HepG2 (cell line): ENCODE measurements at places on chromosomes 2 and 18. TPM values are rescaled to one million over a fixed set of nuclear protein-coding genes. Genes with fewer than 3 reads are reported as not detected.

Gene DSG4
- total RNA-seq, result not detected in 2 replicates

Gene FBXO48
- total RNA-seq, result 0.42 and 0.59 TPM in 2 replicates

Gene CD207
- 0.09 and 0.27 TPM in 2 replicates for total RNA-seq

Gene ONECUT2
- total RNA-seq, result 3.0 and 6.2 TPM in 2 replicates

Gene PRSS56
- total RNA-seq, result not detected in 2 replicates

Gene DUSP19
- 1.9 and 3.9 TPM in 2 replicates for total RNA-seq

Gene CFAP53
- 0.07 TPM in 1 of 2 replicates, not detected in the other for total RNA-seq

Gene GKN2
- not detected in 2 replicates for total RNA-seq

Gene CHST9
- 7.5 and 9.6 TPM in 2 replicates for total RNA-seq

Gene RGPD3
- total RNA-seq, result 0.24 and 0.53 TPM in 2 replicates

Gene SERPINB4
- total RNA-seq, result not detected in 2 replicates

Gene ASXL3
- total RNA-seq, result not detected in 2 replicates

Gene GAL3ST2
- 0.20 and 0.72 TPM in 2 replicates for total RNA-seq

GRCh38 chr2:141021611-141022010 is 1109.2 kb downstream of the LRP1B start:
- H3K4me1 ChIP-seq, result no peaks in the 10 kb centered on the region
- no peaks in the 10 kb centered on the region for H3K36me3 ChIP-seq
- no peaks in the 10 kb centered on the region for H3K27me3 ChIP-seq

DNA sequence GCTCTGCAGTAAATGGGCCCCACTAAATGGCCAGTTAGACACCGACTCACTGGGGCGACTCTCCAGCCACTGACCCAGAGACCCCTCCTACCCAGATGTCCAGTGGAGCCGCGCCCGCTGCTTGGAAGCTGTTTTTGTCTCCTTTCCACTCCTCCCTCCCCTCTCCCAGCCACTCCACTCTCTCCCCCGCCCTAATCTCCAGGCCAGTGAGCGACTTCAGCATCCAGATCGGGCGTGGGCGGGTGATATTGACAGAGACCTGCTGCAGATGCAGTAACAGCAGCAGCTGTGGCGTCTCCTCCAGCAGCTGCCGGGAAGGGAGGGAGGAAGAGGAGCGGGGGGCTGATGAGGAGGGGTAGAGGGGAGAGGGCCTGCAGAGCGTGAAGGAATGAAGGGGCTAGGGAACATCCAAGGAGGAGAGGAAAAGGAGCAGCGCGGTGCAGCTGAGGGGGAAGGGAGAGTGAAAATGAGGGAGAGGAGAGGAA is at the start of gene SCN7A:
TSS of gene SCN7A (minus strand) at position 110 of the 485 bp plus-strand sequence. CDS start 16,553 bp downstream, outside the sequence.
- DNase-seq, result no peak
- H3K36me3 ChIP-seq, result no peaks in the 10 kb centered on the region
- no peaks in the 10 kb centered on the region for H3K4me1 ChIP-seq
- H3K4me3 ChIP-seq, result no peak within 1 kb of the TSS
- H3K27me3 ChIP-seq, result no peaks in the 10 kb centered on the region

GRCh38 chr2:160278101-160278878 is 78.2 kb upstream of the ITGB6 start:
- peaks cover 13% of the 10 kb centered on the region for H3K4me1 ChIP-seq
- peaks cover 41% of the 10 kb centered on the region for H3K36me3 ChIP-seq
- no peak for DNase-seq

GRCh38 chr2:17815468-17816184 is 634 bp upstream of the MSGN1 start:
- no peaks in the 10 kb centered on the region for H3K36me3 ChIP-seq
- no peaks in the 10 kb centered on the region for H3K4me1 ChIP-seq
- H3K27ac ChIP-seq, result no peak overlapping the region

- no peaks in the 10 kb centered on the region for H3K27me3 ChIP-seq
- H3K4me1 ChIP-seq, result peaks cover 48% of the 10 kb centered on the region
- H3K27ac ChIP-seq, result peak overlapping the region; percentile 29
- no peak overlapping the region for H3K4me3 ChIP-seq
- peak; percentile 29 for DNase-seq
Observed at GRCh38 chr2:202278036-202278760, 12.6 kb downstream of the NOP58 start.

GRCh38 chr2:160507464-160507863 is 13.9 kb upstream of the RBMS1 start:
- peaks cover 15% of the 10 kb centered on the region for H3K4me1 ChIP-seq
- no peak overlapping the region for H3K4me3 ChIP-seq
- H3K27ac ChIP-seq, result no peak overlapping the region
- no peak for DNase-seq
- no peaks in the 10 kb centered on the region for H3K36me3 ChIP-seq

DNA sequence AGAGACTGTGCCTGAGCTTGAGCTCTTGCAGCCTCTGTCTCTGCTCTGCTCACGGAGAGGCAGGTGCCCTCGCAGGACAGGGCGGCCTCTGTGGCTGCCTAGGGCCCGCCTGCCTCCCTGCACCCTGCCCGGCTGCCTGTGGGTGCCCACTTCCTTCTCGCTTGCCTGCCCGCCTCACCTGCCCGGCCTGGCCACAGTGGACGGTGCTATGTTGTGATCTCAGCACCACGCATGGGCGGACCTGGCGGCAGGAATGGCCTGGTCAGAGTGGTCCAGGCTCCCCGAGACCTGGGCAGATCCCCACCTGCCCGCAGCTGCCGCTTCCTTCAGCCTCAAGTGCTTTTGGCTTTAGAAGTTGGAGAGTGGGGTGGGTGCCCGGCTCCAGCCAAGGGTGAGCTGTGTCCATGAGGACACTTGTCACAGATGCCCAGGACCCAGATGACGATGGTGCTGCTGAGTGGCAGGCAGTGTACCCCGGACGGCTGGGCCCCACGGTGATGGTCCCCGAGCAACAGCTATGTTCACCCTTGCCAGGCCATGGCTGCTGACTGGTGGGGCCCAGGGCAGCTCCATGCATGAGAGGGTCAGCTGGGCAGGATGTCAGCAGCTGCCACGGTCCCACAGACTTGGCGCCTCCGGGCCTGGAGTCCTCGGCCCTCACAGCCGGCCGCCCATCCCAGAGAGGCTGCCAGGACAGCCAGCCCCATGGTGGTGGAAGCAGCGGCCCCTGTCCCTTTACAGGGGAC is 25.3 kb downstream of the RTP5 start:
- H3K27ac ChIP-seq, result no peak overlapping the region
- no peak for DNase-seq
- no peaks in the 10 kb centered on the region for H3K36me3 ChIP-seq

DNA sequence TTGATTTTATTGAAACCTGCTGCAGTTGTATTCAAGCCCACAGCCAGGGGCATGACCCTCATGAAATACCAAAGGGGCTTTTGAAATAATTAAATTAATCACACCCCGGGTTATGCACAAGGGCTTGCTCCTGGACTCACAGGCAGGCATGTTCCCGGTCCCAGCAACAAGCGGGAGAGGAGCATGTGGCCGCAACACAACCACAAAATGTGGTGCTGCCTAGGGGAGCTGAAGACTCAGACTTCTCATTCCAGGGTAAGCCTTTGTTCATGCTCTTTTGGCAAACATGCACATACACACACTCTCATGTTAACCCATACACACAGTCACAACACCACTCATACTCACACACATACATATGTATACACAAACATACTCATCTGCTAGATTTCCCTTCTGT is 233.7 kb upstream of the SMAD2 start:
- no peak overlapping the region for H3K4me3 ChIP-seq
- H3K36me3 ChIP-seq, result no peaks in the 10 kb centered on the region
- no peak overlapping the region for H3K27ac ChIP-seq
- no peak for DNase-seq
- H3K27me3 ChIP-seq, result peaks cover 22% of the 10 kb centered on the region; the same call in 1 of the 3 replicates

DNA sequence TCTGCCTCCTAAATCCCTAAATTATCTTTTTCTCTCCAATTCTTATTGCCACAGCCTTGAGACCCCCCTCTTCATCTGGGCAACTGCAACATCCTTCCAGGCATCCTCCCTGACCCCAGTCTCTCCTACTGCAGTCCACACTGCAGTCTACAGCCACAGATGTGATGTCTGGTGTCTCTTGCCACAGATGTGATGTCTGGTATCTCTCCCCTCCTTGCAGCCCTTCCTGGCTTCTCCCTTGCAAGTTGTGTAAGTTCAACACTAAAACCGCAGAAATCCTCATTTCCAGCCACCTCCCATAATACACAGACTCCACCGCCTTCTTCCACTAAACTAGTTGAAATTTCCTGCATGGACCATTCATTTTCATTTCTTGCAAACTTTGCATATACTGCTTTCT is 113.1 kb upstream of the DDX18 start:
- no peaks in the 10 kb centered on the region for H3K27me3 ChIP-seq
- no peak overlapping the region for H3K4me3 ChIP-seq
- DNase-seq, result no peak
- no peaks in the 10 kb centered on the region for H3K36me3 ChIP-seq
- H3K27ac ChIP-seq, result no peak overlapping the region

DNA sequence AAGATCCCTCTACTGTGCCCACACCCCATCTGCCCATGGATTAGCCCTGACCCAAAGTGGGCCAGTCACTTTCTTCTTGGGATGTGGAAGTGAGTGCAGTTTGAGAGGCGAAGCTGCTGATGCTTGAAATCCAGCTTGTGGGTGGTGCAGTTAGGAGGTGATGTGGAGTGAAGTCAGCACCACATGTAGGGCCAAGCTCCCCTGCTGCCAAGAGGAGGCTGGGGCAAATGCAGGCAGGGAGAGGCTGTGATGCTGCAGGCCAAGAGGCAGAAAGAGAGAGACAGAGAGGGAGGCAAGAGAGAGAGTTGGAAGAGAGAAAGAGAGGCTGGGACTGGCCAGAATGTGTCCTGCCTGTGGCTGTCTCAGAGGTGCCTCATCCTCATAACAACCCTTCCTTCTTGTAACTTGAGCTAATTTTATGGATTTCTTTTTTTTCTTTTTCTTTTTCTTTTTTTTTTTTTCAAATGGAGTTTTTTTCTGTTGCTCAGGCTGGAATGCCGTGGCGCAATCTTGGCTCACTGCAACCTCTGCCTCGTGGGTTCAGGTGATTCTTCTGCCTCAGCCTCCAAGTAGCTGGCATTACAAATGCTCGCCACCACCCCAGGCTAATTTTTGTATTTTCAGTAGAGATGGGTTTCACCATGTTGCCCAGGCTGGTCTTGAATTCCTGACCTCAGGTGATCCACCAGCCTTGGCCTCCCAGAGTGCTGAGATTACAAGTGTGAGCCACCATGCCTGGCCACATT is 35.3 kb upstream of the CAB39 start:
- peaks cover 1% of the 10 kb centered on the region; the same call in 1 of the 2 replicates for H3K27me3 ChIP-seq
- no peaks in the 10 kb centered on the region for H3K4me1 ChIP-seq
- no peak for DNase-seq
- no peak overlapping the region for H3K27ac ChIP-seq
- no peaks in the 10 kb centered on the region for H3K36me3 ChIP-seq

GRCh38 chr2:152132306-152132705 is 33.5 kb upstream of the CACNB4 start:
- DNase-seq, result no peak
- H3K4me1 ChIP-seq, result peaks cover 15% of the 10 kb centered on the region
- H3K4me3 ChIP-seq, result no peak overlapping the region

GRCh38 chr2:120265006-120265405 is 12.4 kb downstream of the RALB start:
- no peak overlapping the region for H3K4me3 ChIP-seq
- H3K4me1 ChIP-seq, result peaks cover 10% of the 10 kb centered on the region
- DNase-seq, result no peak
- H3K36me3 ChIP-seq, result no peaks in the 10 kb centered on the region
- H3K27me3 ChIP-seq, result no peaks in the 10 kb centered on the region

- no peaks in the 10 kb centered on the region; the same call in 2 of the 3 replicates for H3K27me3 ChIP-seq
- no peak overlapping the region for H3K4me3 ChIP-seq
- peaks cover 86% of the 10 kb centered on the region for H3K4me1 ChIP-seq
- peak; percentile 44 for DNase-seq
Observed at GRCh38 chr2:85593023-85593422, 2.5 kb upstream of the RNF181 start.

- peaks cover 2% of the 10 kb centered on the region for H3K27me3 ChIP-seq
- DNase-seq, result no peak
- H3K4me3 ChIP-seq, result peak overlapping the region; percentile 73; the same call in 1 of the 2 replicates
- peaks cover 29% of the 10 kb centered on the region for H3K4me1 ChIP-seq
- H3K36me3 ChIP-seq, result no peaks in the 10 kb centered on the region
Observed at GRCh38 chr18:48974304-48975119, 23.7 kb upstream of the SMAD7 start.

GRCh38 chr2:146950361-146950760 is 894.5 kb upstream of the ACVR2A start:
- no peak overlapping the region for H3K4me3 ChIP-seq
- H3K4me1 ChIP-seq, result no peaks in the 10 kb centered on the region
- no peaks in the 10 kb centered on the region for H3K36me3 ChIP-seq

DNA sequence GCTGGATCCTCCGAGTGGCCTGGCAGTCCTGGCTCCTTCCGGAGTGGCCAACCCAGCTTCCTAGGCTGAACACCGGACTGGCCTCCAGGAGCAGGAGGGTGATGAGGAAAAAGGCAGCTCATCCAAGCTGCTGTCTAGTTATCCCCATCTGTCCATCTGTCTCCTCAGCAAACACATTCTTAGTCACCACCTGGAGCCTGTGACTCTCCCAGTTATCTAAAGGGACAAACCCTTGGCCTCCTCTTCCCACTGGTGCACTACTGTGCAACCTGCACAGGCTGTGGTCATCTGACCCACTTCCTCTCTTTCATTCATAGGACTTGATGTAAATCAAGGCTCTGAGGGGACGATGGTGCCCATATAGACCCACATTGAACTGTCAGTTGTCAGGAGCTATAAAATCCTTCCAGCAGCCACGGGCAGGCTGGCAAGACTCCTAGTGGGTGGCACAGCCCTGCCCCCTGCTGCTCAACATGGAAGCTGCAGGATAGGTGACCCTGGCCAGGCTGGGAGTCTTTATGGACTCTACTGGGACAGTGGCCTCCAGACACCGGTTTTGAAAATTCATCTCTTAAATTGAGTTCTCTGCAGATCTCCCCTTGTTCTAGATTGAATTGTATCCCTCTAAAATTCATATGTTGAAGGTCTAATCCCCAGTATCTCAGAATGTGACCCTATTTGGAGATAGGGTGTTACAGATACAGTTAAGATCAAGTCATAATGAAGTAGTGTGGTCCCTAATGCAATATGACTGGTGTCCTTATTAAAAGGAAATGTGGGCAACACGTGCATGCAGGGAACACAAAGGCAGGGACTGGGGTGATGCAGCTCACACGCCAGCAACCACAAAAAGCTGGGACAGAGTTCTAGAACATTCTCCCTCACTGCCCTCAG is 29.3 kb upstream of the DUSP2 start:
- no peaks in the 10 kb centered on the region for H3K27me3 ChIP-seq
- H3K4me1 ChIP-seq, result no peaks in the 10 kb centered on the region
- no peak overlapping the region for H3K27ac ChIP-seq
- H3K4me3 ChIP-seq, result no peak overlapping the region
- no peaks in the 10 kb centered on the region for H3K36me3 ChIP-seq

- no peak overlapping the region for H3K4me3 ChIP-seq
- DNase-seq, result no peak
- H3K36me3 ChIP-seq, result peaks cover 43% of the 10 kb centered on the region
Observed at GRCh38 chr2:3513026-3513810, 6.1 kb downstream of the ADI1 start.

GRCh38 chr2:205885492-205886099 is 200.4 kb downstream of the INO80D start:
- no peaks in the 10 kb centered on the region for H3K4me1 ChIP-seq
- no peak overlapping the region for H3K27ac ChIP-seq
- H3K27me3 ChIP-seq, result no peaks in the 10 kb centered on the region
- no peaks in the 10 kb centered on the region for H3K36me3 ChIP-seq
- no peak overlapping the region for H3K4me3 ChIP-seq

DNA sequence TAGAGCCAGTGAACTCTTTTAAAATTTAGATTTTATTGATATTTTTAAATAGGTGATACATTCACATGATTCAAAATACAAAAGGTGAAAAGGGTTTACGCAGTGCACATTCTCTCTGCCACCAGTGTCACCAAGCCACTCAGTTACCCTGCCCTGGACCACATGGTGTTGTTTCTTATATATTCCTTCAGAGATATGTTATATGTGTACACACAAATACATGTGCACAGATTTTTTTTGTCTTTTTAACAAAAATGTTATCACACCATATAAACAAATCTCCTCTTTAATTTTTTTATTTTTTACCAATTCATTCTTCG is 26.2 kb downstream of the SERPINB4 start:
- DNase-seq, result no peak
- no peak overlapping the region for H3K27ac ChIP-seq
- H3K4me3 ChIP-seq, result no peak overlapping the region
- no peaks in the 10 kb centered on the region for H3K27me3 ChIP-seq
- H3K4me1 ChIP-seq, result no peaks in the 10 kb centered on the region
